Stimulated activated CD4-positive, alpha-beta T cell treated with anti-CD3 and anti-CD28 coated beads, TNF-alpha, amount 100 ng/mL, for 4 hours (primary cell): ENCODE measurements at places on chromosomes 12 and 14.
A peak's percentile ranks its signal among the peaks of the same experiment; 100 is the strongest.

GRCh38 chr12:108352591-108352990, 13.5 kb upstream of the CMKLR1 start:
- DNase-seq: no peak

- no peak for DNase-seq
Observed at GRCh38 chr12:12210983-12211382, 55.9 kb downstream of the LRP6 start.

DNA sequence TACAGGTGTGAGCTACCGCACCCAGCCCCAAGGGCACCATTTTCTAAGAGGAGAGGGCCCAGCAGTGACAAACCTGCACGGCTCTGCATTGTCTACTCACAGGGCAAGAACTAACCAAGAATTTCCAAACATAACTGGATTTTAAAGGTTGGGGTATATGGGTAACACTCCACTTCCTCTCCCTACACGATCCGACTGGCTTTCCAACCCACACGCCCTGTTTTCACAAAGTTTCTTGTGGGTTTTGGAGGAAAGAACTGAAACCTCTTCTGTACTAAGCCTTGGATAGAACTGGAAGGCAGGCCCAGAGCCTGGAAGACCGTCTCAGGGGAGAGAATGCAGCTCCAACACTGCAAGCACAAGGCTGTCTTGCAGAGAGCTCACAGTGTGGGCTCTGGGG, 24.9 kb downstream of the SNRNP35 start:
- no peak for DNase-seq

DNA sequence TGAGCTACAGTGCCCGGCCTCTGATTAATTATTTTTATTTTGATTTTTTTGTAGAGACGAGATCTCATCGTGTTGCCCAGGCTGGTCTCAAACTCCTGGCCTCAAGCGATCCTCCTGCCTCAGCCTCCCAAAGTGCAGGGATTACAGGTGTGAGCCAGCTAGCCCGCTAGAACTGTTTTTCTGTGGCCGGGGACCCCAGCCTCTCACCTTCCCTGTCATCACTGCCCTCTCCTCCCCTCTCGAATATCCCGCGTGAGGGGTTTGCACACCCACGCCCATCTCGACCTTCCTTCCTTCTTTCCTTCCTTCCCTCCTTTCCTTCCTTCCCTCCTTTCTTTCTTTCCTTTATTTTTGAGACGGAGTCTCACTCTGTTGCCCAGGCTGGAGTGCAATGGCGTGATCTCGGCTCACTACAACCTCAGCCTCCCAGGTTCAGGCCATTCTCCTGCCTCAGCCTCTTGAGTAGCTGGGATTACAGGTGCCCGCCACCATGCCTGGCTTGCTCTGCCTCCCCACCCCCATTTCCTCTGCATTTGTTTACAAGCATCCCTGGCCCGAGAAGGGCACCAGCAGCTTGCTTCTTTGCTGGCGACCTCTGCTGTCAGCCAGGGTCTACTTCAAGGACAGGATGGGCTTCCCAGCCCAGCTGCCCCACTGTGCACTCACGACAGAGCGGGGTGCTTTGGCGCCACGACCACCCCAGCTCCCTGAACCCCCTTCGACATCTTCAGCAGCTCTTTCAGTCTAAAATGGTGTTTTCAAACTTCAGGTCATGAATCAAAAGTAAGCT, 4.3 kb upstream of the TRAF3 start:
- DNase-seq: no peak

DNA sequence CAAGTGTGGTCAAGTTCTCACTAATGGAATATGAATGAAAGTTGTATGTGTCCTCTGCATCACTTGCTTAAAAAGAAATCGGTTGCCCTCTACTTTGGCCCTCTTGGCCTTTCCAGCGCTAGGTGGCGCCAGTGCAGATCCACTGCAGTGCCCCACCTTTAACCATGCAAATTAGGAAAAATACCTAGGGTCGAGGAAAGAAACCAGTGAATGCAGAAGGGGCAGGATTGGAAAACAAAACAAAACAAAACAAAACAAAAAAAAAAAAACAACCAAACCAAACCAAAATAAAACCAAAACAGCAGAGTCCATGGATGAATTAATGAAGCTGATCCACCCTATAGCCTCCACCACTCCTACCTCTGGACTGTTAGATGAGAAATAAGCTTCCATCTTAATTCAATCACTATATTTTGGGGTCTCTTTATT, 12.9 kb upstream of the NEMF start:
- DNase-seq: peak; percentile 64

DNA sequence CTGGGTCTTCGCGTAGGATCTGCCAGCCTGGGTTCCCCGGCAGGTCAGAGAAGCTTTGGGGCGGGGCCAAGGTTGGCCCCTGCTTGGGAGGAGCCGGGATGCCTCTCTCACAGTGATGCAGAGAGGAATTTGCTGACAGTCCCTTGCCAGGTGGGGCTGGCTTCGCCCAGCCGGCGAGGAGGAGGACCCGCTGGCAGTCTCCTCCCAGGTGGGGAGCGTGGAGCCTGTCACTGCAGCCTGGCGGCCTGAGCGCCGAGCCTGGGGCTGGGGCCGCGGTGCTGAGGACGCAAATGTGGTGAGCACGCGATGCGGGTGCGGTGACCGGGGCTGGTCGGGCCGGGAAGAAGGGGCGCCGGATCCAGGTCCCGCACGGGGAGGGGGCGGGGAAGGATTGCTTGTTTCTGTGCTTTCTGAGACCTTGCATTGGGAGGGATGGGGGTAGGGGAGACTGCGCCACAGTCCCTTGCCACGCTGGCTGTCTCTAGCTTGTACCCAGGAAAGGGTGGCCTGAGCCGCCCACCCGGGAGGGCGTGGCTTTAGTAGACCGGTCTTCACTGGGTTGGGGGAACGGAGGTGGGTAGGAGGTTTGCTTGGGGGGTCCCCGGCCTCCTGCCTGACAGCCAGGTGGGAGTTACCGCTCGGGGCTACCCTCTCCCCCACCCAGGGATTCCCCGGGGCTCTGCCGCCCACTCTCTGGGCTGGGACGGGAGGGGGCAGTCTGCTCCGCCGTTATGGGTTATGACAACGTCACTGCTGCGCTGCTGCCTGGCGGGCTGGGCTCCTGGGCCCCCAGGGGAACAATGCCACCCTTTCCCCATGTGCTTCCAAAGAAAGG, at the start of gene TMEM63C:
TSS of gene TMEM63C (plus strand) at position 196 of the 835 bp plus-strand sequence. CDS start 37,016 bp downstream, outside the sequence.
- DNase-seq: no peak

- no peak for DNase-seq
Observed at GRCh38 chr12:104517880-104518279, 61.1 kb downstream of the CHST11 start.

- no peak for DNase-seq
Observed at GRCh38 chr14:79411403-79412174, 799.7 kb downstream of the DIO2 start.

GRCh38 chr14:104442107-104442551, 137.4 kb upstream of the C14orf180 start:
- no peak for DNase-seq

DNA sequence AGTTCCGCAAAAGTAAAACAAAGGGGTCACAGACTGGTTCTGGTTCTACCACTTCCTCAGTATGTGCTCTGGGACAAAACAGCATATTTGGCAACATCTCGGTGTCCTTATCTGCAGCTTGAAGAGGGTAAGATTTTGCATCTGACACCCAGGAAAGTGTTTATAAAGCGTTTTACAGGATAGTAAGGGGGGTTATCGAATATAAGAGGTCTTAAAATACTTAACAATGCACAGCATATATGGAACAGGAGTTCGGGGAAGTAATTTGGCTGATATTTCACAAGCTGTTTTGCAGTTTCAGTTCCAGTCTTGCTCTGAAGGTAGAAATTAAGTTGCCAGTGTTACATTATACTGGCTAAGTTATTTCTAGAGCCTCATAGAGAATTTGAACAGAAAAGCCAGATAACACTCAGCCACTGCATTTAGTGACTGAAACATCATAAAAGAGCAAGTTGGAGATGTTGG, 904 bp upstream of the MAP4K5 start:
- no peak for DNase-seq

GRCh38 chr14:96639550-96639949, 137.4 kb downstream of the PAPOLA start:
- no peak for DNase-seq

GRCh38 chr12:131032082-131032750, 78.5 kb downstream of the ADGRD1 start:
- no peak for DNase-seq

GRCh38 chr14:22658946-22659345, 14.8 kb upstream of the OR6J1 start:
- DNase-seq: no peak

- DNase-seq: no peak
Observed at GRCh38 chr14:21923820-21924219, 250.2 kb upstream of the OR4E1 start.

GRCh38 chr12:66915306-66915904, 236.5 kb upstream of the GRIP1 start:
- no peak for DNase-seq

- no peak for DNase-seq
Observed at GRCh38 chr12:53290661-53291060, 4.7 kb upstream of the PFDN5 start.

DNA sequence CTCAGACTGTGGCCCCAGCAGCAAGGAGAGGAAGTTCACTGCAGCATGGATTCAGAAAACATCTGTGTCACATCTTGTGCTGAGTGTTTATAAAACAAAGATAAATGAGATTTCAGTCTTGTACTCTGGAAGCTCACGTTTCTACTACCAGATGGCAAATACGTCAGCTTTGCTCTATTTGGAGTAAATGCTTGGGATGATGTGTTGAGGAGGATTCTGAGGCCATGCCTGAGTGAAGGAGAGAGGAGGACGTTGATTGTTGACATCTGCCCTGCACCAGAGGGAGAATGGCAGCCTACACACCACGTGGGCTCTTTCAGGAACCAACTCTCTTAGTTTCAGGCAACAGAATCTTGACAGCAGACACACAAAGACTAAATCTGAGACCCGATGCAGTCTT, 188.9 kb downstream of the TMEM132C start:
- no peak for DNase-seq

DNA sequence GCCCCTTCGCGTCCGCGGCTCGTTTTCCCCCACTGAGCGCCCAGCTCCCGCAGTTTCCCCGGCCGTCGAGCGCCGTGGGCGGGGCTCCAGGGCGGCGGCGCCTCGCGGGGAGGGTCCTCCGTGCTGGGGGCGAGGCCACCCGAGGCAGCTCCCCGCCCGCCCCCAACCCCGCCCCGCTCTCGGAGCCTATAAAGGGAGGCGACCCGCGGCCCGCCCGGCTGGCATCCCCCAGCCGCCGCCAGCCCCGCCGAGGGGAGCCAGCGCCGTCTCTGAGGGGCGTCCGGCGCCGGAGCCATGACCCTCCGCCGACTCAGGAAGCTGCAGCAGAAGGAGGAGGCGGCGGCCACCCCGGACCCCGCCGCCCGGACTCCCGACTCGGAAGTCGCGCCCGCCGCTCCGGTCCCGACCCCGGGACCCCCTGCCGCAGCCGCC, at the start of gene TAMALIN:
TSS of gene TAMALIN (plus strand) at position 221 of the 432 bp plus-strand sequence. CDS start at position 295, 74 bp downstream.
- peak; percentile 80 for DNase-seq

GRCh38 chr14:73887318-73887616, 608 bp downstream of the ZNF410 start:
- no peak for DNase-seq

DNA sequence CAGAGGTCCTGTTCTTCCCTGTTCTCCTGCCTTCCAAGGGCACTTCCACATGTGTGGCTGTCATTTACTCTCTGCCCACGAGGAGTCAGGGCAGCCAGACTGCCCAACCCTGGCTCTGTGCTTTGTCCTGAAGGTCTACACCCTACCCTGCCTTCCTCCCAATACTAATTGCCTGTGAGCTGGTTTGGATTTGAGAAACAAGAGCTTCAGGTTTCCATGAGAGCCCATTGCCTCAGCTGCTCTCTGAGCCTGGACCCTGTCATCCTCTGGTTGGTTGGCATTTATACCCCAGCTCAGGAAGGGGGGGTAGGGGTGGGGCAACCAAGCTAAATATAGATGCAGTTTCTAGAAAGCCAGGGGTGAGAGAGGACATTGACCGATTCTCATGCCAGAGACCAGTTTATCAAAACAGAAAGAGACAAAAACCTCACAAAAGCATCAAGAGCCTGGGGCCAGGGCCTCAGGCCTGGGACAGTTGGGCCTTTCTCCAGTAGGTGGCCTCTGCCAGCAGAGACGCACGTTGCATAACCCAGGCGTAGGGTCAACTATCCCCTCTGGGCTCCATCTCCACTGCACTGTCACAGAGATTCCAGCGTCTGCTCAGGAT, 34.5 kb downstream of the VDR start:
- no peak for DNase-seq

DNA sequence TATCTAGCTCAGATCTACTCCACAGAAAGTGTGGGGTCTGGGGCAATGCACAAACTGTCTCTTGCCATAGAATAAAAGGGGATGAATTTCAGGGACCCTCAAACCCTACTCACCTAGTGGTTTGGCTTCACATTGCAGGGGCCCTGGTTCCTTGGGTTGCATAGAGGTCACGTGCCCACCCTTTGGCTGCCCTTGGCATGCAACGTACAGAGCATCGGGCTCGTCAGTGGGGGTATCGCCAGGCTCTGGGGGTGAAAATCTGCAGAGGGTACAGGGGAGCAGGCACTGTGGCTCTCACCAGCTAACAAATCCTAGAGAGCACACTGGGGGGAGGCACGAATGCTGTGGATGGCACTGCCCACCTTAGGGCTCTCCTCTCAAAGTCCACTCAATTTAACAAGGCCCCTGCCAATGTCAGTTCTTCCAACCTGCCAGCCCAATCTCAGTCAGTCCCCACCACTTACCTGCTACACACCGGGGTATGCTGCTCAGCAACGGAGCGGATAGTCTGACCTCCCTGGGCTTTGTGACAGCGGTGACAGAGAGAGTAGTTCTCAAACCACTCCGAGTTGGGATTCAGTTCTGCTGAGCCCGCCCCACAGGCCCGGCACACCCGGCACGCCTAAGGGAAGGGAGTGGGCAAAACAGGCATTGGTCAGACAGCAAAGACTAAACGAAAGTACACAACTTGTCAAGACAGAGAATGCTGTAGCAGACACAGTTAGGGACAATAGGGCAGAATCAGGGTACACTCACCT, 8.0 kb downstream of the KMT2D start:
- DNase-seq: no peak

GRCh38 chr14:100747021-100747586, 20.4 kb downstream of the DLK1 start:
- DNase-seq: no peak

- no peak for DNase-seq
Observed at GRCh38 chr12:83613586-83614110, 926.9 kb downstream of the TMTC2 start.

DNA sequence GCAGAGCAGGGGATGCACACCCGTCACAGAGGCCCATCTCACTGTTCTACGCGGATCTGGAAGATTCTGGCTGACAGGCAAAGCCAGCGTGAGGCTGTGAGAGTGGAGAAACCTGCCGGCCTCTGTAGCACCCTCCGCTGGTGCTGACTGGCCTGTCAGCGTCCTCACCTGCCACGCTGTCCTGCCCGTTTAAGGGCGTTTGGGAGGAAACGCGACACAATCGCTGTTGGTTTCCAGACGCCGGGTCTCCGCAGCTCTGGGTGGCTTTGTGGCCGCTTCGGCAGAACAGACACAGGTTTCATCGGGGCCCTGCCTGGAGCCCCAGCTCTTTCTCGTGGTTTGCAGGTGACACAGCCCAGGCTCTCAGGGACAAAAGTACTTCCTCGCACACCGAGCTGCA, 70.6 kb downstream of the NOC4L start:
- DNase-seq: no peak
